Motor neuron (in vitro differentiated cells): ENCODE measurements at places on chromosomes 5 and 9. TPM values are rescaled to one million over a fixed set of nuclear protein-coding genes. Genes with fewer than 3 reads are reported as not detected.

Gene CDKN2B-AS1
- total RNA-seq, result 2.3 and 2.5 TPM in 2 replicates

Gene DAB2
- 1.7 and 1.8 TPM in 2 replicates for total RNA-seq

Gene MARCHF3
- total RNA-seq, result 3.8 and 4.2 TPM in 2 replicates

Gene CCL27
- total RNA-seq, result not detected in 2 replicates

Gene TLE4
- total RNA-seq, result 56.2 and 77.1 TPM in 2 replicates

Gene WNT8A
- 0.35 TPM in 1 of 2 replicates, not detected in the other for total RNA-seq

Gene PAX5
- 1.1 and 1.2 TPM in 2 replicates for total RNA-seq

Gene MYOT
- total RNA-seq, result 0.73 TPM in 2 replicates

Gene LMX1B
- total RNA-seq, result 0.66 TPM in 1 of 2 replicates, not detected in the other

Gene PCDHB5
- total RNA-seq, result 0.16 TPM in 1 of 2 replicates, not detected in the other

Gene SLC34A1
- 0.27 and 0.31 TPM in 2 replicates for total RNA-seq

Gene ENTPD2
- total RNA-seq, result 1.3 and 2.0 TPM in 2 replicates

Gene DND1
- 0.46 and 0.82 TPM in 2 replicates for total RNA-seq

Gene C6
- 0.94 TPM in 1 of 2 replicates, not detected in the other for total RNA-seq

Gene HAPLN1
- 10.5 and 13.9 TPM in 2 replicates for total RNA-seq

Gene RASA1
- total RNA-seq, result 31.4 and 32.9 TPM in 2 replicates

Gene PCDHGA12
- 15.6 and 16.1 TPM in 2 replicates for total RNA-seq

Gene CA9
- total RNA-seq, result 0.87 TPM in 1 of 2 replicates, not detected in the other

Gene SLC12A2
- total RNA-seq, result 20.3 and 20.8 TPM in 2 replicates

Gene PCDHB11
- total RNA-seq, result 5.3 and 6.3 TPM in 2 replicates

Gene PFN3
- total RNA-seq, result not detected in 2 replicates

Gene SPACA9
- total RNA-seq, result 6.1 and 6.2 TPM in 2 replicates

Gene PCDHGA1
- total RNA-seq, result 0.59 and 0.81 TPM in 2 replicates

Gene SLC25A48
- total RNA-seq, result 1.5 and 2.2 TPM in 2 replicates

Gene HARS2
- total RNA-seq, result 38.6 and 39.2 TPM in 2 replicates
